ENCODE measurements at places on chromosomes 3 and 15.

- DNase-seq = no peak
These were observed 754.2 kb downstream of the OTOL1 start for GRCh38 chr3:162250782-162251181.

GRCh38 chr15:91124132-91124531, 24.1 kb downstream of the SV2B start:
- no peak for DNase-seq

GRCh38 chr3:149374793-149375500, 2.5 kb downstream of the TM4SF1 start:
- no peak for DNase-seq

DNA sequence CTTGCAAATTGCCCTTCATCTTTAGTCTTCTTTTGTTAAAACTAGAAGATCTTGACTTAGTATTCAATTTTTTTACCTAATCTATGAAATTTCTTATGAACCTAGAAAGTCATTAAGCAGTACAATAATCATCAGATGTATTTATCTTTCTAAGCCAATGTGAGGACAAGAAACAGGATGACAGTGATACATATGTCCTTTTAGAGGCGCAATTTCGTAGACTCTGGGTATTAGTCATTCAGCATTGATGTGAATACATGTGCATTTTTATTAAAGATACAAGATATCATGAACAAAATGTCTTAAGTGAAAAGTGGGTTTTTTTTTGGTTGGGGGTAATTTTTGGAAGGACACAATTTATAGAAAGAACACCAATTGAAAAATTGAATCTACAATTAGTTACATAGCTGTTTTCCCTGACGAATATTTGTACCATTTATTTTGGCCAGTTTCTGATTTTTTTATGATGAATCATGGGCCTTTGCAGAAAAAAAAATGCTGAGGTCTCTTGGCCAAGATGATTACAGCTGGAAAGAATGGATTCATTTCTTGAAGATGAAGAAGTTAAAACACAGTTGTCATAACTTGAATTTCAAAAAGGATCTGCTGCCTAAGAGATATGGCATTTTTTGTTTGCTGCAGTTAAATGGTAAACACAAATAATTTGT, 48.9 kb upstream of the AGTR1 start:
- no peak for DNase-seq

DNA sequence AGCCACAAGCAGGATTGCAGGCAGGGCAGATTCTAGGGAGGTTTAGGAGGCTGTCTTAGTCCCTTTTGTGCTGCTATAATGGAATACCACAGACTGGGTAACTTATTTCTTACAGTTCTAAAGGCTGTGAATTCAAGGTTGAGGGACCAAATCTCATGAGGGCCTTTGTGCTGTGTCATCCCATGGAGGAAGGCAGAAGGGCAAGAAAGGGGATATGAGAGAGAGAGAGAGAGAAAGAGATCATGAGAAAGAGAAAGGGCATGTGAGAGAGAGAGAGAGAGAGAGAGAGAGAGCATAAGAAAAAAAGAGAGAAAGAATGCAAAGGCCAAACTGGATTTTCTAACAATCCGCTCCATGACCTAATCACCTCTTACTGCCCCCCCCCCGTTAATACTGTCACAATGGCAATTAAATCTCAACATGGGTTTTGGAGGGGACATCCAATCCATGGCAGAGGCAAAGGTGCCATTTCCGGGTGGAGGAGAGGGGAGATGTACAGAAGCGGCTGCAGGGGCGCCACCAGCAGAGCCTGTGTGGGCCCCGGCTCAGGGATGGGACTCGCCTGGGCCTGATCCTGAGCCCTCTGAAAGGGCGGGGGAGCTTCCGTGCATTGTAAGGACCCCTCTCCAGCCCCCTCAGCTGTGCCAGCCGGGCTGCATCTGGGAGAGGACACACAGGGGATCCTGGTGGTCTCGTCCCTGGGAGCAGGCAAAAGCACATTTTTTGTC, 20.5 kb downstream of the MRPS11 start:
- no peak for DNase-seq

DNA sequence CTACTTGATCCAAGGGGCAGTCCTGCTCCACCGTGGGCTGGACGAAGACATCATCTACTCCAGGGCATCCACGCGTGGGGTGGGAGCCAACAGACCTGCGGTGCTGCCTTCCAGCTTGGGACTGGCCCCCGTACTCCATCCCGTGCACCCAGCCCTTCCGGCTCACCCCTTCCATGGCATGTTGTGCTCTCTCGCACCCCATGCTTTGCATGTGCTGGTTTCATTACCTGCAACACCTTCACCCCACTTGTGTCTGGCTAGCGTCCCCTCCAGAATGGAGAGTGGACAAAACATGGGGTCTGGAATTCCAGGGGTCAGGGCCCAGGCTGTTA, 30.2 kb downstream of the SEMA7A start:
- no peak for DNase-seq

DNA sequence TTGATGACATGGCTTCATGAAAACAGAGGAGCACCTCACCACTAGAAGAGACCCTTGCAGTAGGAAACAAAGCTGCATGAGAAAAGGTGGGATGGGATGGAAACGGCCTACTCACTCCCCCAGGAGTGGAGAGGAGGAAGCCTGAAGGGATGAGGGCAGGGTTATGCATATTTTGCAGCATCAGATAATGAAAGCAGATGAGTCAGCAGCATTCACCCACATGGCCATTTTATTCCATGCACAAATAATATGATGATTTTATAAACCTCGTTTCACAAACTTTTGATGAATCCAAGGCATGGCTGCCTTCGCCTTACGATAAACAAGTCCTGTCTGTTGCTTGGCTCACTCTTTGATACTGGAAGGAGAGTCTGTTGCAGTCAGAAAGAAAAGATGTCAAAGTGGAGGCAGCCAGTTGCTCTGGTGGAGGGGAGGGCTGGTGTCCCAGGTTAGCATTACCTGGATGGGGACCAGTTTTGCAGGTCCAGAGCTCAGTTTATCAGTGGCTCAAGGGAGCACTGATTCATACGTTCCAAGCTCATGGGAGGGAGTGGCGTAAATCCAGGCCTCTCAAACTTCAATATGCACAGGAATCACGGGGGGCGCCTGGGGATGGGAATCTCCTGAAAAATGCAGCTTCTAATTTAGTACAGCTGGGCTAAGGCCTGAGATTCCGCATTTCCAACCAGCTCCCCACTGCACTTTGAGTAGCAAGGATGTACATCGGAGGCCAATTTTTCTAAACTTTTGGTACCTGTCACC, 9.2 kb upstream of the EHD4 start:
- DNase-seq = no peak

GRCh38 chr3:106740116-106740515, 637.1 kb upstream of the CCDC54 start:
- DNase-seq = no peak

DNA sequence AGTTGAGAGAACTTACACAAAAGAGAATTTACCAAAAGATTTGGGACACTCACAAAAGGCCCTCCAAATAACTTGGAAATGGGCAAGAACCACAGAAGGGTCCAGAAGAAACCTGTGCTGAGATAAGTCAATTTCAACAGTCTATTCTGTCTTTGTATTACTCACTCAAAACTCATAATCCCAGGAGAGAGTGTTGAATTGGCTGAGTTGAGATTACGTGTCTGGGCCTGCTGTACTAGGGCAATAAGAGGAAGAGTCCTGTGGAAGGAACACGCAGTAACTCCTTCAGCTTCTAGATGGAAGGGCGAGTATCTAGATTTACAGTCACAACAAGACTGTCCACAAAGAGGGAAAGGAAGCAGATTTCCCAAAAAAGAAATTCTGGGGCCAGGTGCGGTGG, 42.5 kb upstream of the DYNC1LI1 start:
- DNase-seq = no peak

- no peak for DNase-seq
These were observed 268.2 kb upstream of the UMPS start for GRCh38 chr3:124461838-124462632.

- no peak for DNase-seq
These were observed 122.5 kb downstream of the DNAJB8 start for GRCh38 chr3:128344052-128344735.

- DNase-seq = no peak
These were observed 76.1 kb downstream of the ABHD5 start for GRCh38 chr3:43766672-43767465.

DNA sequence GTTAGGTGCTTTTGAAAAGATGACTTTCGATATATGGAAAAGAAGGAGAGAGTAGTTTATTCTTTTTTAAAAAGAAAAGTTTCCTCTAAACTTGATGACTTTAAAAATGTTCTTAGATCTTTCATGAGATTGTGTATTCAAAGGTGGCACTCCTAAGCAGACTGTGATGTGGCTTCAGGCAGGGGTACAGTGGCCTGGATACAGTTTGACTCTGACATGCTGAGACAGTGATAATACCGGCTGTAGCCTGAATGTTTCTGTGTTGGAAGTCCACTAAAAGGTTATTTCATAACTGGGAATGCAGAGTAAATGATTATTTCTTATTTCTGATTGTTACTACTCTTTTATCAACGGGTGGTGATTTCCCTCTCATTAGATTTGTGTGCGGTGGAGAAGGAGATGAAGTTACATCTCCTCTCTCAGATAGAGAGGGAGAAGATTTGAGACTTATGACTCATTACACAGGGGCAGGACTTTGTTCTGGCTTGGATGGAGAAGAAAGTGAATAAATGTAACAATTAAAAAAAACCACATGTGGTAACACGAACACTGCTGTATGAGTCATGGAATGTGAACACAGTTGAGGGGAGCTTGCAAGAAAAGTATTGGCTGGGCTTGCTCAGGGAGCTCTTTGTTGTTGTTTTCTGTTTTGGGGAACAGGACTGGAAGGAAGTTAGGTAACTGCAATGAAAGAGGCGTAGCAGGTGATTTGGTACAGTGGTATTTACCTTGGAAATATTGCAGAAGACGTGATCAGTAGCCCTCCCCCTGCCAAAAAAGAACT, 21.6 kb downstream of the SPTSSB start:
- no peak for DNase-seq

GRCh38 chr3:117427081-117427480, 717.5 kb downstream of the TUSC7 start:
- DNase-seq = no peak

DNA sequence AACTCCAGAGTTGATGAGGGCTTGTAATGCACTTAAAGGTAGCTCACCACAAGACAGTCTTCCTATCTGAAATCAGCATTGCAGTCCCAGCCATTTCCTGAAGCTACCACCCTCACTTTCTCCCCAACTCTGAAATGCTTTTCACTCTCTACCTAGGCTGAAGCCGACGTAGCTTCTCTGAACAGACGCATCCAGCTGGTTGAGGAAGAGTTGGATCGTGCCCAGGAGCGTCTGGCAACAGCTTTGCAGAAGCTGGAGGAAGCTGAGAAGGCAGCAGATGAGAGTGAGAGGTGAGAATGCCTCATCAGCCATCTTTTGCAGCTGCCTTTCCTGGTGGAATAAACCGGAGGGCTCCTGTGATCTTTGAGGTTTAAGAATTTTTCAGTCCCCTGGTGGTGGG, 14.3 kb downstream of the TPM1 start:
- DNase-seq = no peak
